ENCODE measurements at places on chromosomes 2 and 18.

- DNase-seq = no peak
These were observed 42.7 kb upstream of the ZFP36L2 start for GRCh38 chr2:43269074-43269572.

DNA sequence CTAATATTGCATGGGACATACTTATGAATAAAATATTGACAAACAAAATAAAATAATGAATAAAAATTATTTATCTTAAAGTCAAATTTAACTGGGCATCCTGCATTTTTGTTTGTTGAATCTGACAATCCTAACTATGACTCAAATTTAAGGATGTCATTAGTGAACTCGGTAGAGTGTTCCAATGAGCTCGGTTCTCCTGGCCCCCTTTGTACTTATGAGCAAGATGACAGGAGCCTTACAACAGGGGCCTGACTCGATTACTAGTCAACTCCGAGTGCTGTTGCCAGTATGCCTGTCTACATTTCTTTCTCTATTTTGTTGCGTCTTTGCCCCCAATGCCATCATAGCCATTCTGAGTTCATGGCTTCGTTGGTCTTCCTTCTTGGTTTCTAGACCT is 40.3 kb downstream of the HRH4 start:
- DNase-seq = no peak

DNA sequence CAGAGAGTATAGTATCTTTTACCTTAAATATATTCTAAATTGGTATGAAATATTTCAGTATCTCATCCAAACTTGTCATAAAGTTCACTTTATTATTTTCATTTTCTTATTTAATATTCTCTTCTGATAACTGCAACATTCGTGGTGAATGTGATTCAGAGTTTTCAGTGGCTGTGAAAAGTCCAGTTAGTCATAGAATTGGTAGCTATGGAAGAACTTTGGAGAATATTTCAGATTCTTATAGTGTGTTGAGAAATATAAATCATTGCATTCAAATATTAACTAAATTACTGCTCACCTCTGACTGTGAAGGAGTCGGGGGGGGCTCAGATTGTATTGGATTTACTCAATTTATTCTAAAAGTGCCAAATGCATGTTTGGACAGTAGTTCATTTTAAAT is 178.6 kb upstream of the VWC2L start:
- DNase-seq = no peak

DNA sequence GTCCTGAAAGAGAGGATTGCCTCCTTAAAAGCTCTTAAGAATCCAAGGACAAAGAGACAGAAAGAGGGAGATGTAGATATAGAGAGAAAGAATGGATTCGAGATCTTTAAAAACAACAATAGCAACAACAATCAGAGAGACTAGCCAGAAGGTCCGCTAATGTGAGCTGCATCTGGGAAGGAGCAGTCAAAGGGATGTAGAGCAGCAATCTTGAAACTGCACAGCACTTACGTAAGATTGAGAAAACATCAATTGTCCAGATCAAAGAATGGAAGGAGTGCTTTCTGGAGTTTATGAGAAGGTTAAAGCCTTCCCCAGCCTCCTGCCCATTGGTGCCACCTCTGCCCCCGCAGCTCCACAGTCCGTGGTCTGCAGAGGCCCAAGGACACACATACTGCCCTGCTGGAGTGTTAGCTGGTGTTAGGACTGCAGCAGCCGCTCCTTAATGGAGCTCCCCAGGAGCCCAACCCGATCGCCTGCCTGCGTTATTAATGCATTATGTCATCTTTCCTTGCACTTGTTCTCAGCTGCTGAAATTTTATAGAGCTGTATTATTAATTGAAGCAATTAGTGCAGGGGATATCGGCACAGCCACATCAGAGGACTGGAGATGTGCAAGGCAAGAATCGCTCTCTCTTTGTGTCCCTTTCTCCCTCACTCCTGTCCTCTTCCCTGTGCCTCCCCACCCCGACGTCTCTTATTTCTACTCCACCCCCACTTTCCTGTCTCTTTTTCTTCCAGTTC is 94.2 kb upstream of the STPG4 start:
- DNase-seq = no peak

DNA sequence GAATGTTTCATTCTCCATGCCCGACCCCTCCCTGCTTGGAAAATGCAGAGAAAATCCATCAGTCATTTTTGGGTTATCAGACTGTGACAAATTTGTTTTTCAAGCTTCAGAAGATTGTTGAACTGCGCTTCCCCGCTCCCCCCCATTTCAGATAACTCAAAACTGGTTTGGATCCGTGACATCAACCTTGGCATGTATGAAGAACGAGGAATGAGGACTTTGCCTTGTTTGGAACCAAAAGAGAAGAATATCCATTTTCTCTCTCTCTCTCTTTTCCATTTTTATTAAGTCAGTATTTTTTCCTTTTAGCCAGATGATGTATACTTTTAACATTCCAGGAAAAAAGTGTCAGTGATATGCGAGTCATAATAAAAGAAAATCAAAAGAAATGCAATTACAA is 171.6 kb downstream of the BCL2 start:
- no peak for DNase-seq

DNA sequence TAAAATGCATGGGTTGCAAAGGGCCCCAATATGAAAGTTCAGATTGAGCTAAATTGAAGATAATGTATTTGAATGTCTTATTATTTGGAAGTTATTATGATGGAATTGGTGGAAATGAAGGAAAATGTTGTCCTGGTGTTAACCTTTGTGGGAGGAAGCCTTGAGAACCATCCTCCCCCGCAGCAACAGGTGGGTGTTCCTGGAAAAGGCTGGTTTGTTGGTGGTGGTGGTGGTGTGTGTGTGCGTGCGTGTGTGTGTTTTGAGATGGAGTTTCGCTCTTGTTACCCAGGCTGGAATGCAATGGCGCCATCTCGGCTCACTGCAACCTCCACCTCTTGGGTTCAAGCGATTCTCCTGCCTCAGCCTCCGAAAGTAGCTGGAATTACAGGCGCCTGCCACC is 36.2 kb downstream of the CHRNA1 start:
- no peak for DNase-seq

DNA sequence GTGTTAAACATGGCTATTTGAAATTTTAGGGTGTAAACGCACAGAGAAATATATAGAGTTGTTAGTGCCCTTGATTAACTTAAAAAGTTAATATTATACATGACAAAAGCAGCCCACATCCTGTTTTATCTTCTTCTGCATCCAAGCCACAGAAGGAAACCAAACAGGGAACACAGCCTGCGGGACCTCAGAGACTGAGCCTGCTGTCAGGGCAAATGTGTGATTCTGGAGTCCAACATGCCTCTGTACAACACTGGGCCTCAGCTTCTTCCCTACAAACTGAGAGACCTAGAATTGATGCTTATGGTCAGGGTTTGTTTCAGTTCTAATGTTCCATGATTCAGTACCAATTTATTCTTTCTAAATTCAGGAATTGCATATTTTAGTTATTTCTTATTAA is 404.7 kb downstream of the FBXO15 start:
- DNase-seq = no peak

DNA sequence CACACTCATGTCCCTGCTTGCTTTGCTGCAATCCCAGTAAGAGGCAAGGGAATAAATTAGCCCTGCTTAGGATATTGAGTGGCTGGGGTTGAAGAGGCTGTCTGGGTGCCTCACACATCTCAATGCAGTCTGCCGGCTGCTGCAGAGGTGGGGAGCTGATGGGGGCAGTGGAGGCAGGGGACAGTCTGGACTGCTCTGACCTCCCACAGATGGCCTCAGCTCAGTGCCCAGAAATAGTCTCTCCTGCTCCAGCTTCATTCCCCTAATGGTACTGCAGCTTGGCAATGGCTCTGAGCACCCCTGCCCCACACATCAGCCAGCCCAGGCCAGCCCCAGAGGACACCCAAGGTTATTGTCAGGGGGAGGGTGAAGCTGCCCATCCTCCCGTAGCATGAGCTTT is 21.5 kb upstream of the TNS1 start:
- no peak for DNase-seq

Measured in activated T-cell treated with anti-CD3 and anti-CD28 coated beads, Interleukin-2, amount 50 U/mL, for 48 hours (primary cell).